Right lung (tissue), 10 donors: ENCODE measurements at places on chromosomes 12 and 14.

DNA sequence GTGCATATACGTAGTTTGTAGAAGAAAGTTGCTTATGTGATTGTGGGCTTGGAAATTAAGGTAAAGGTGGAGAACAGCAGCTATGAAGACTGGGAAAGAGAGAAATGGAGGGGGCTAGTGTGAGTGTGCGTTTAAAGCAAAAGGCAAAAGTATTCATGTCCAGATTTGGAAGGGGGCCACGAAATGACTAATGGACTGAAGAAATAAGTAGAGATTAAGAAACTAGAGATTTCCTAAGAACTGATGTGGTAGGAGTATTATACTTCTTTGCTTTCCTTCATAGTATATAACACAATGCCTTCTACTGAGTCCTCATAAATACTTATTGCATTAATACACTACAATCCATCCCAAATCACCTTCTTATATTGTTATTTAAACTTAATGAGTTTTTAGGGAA is 298.6 kb upstream of the NOVA1 start:
- DNase-seq = no peak

DNA sequence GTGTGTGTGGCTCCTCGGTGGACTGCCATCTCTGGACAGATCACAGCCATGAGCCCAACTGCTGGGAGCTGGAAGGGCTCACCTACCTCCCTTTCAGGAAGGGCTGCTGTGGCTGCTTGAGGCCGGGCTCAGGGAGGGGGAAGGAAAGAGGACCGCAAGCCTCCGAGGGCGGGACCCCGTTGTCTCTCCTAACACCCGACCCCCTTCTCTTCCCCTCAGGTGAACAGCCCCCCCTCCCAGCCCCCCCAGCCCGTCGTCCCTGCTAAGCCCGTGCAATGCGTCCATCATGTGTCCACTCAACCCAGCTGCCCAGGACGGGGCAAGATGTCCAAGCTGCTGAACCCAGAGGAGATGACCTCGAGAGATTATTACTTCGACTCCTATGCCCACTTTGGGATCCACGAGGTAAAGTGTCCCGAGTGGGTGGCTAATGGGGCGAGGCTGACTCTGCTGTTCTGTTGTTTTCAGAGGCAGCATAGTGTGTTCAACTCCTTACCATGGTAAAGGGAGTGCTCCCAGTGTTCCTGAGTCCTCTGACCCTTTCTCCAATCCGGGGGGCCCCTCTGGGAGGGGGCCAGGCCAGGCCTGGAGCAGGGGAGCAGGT is 49.5 kb downstream of the PRMT8 start:
- no peak for DNase-seq

DNA sequence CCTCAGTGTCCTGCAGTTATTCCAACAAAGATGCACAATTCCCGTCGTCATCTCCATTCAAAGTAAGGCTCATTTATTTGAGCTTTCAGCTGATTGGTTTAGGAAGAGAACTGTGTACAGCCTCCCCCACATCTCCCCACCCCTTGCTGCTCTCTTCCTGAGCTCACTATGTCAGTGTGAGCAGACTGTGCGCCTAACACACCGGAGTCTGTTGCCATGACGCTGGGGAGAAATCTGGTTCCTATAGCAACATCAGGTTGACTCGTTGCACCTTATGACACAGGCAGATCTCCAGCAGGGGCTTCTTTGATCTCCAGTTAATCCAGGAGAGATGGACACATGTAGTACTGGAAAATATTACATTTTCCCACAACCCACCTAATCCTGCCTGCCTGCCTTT is 319.4 kb downstream of the CACNA1C start:
- DNase-seq = no peak

DNA sequence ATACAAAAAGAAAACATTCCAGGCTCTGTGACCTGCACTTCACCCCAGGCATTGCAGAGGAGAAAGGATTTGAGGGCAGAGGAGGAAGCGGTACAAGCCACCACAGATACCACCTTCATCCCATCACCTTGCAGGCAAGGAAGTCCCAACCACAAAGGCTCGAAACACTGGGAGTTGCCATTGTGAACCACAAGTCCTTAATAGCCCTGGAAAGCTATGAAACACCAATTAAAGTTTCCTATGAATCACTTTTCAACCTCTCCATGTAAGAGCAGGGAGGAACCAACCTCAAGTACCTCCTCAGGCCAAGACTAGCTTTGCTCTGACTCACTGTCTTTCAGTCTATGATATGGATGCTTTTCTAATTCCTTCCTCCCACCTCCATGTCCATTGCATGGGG is 27.0 kb downstream of the MAP3K9 start:
- DNase-seq = no peak

- DNase-seq = no peak
Observed at GRCh38 chr14:92549105-92549858, 35.7 kb downstream of the RIN3 start.

DNA sequence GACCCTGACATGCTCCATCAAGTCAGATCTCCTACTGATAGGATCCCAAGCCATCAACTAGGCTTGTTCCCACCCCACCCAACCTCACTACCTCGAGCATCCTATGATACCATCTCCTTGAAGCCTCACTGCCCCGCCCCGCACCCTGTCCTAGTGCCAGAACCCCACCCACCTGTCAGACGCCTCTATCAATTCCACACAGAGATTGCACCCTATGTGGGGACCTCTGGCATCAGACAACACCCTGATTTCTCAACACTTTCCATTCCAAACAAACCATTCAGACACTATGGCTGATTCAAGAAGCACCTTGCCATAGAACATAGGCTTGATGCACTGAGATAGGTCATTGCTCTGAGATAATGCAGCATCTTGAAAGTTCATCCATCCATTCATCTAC is 3.1 kb upstream of the GLTP start:
- no peak for DNase-seq

GRCh38 chr14:102764220-102764671 is 13.0 kb upstream of the TRAF3 start:
- DNase-seq = no peak

DNA sequence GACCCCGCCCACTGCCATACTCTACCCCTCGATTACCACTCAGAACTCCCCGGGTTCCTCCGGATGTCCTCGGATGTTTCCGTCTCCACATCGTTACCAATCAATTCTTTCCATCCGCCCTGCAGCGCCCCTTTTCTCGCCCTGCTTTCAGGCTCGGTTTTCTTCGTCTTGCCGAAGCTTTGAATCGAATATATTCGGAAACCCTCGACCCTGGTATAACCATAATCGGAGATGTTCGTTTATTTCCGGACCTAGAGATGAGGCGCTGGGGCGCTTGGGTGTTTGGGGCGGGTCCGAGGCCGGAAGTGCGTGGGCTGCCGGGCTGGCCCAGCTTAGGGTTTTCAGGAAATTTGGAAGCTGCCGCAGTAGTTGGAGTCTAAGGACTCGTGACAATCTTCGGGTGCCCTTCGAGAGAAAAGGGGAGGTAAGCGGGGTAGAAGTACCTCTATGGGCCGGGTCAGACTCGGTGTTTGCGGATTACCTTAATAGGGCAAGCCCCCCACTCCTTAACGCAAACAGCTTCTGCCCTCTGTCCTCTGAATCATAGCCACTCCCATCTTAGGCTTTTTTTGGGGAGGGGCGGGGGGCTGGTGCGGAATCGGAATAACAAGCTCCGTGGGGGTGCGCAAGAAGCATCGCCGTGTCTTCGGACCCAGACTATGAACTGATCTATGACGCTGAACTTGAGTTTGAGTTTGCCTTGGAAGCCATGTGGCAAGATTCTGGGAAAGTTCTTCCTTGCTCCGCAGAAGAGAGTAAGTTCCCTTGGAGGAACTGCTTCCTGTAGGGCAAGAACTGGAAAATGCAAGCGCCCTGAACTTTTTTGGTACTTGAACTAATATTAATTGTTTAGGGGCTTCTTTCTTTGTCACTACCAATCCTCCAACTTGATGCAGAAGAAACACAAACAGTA is at the start of gene C14orf119:
Gene C14orf119, plus strand, starts transcription at position 310 of the 913 bp plus-strand sequence. CDS start 2,154 bp downstream, outside the sequence.
- peak; percentile 100 for DNase-seq

- DNase-seq = no peak
Observed at GRCh38 chr14:50333014-50333509, 20.9 kb downstream of the DMAC2L start.

DNA sequence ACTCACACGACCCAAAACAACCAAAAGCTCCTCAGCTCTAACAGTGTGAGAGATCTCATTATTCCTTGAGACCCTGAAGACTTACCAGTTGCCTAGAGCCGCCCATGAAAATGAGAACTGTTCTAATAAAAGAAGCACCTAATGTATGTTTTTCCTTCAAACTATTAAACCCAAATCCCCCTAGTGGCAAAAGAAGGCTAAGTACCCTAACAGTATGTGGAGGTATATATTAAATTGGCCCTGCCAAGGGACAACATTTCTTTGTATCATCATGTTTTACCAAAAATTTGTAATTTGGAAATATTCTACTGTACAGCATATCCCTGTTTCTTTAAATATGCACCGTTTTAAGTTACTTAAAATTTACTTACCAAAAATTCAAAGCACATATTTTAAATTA is 38.0 kb upstream of the PPFIA2 start:
- DNase-seq = no peak

GRCh38 chr14:40623643-40624042 is 983.0 kb upstream of the LRFN5 start:
- no peak for DNase-seq

GRCh38 chr14:29681316-29681715 is 246.3 kb downstream of the PRKD1 start:
- no peak for DNase-seq

GRCh38 chr12:122724641-122725243 is 5.9 kb downstream of the HCAR1 start:
- no peak for DNase-seq

DNA sequence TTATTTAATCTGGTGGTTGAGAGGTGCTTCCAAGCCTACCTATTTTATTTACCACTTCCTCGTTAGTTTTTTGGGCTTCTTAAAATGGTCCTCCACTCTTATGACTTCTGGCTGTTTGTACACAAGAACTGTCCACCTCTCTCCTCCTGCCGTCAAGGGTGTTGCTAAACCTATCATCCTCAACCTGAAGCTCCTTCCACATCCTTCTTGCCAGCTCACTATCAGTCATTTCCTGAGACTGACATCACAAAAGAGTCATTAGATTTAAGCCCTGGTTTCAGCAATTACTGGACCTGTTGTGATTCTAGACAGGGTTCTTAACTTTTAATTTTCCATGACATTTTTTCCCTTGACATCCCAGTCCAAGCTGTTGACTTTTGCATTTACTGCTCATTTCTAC is 91.9 kb downstream of the BICD1 start:
- DNase-seq = no peak

GRCh38 chr14:76115010-76115422 is 36.7 kb upstream of the GPATCH2L start:
- DNase-seq = no peak

DNA sequence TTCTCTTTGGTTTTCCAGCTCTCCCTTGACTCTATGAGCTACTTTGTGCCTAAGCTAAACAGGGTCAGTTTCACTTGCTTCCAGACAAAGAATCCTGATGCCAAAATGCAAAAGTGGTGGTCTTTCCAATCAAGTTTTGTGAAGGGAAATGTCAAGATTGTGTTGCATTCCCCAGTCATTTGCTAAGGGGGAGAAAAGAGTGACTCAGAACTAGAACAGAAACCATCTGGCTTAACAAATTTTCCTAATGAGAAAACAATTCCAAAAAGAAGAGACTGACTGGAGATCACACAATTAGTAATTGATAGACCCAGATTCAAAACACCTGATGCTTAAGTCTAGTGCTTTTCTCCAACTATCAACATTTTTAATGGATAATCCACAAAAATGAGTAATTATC is 235.1 kb upstream of the DIO2 start:
- no peak for DNase-seq

DNA sequence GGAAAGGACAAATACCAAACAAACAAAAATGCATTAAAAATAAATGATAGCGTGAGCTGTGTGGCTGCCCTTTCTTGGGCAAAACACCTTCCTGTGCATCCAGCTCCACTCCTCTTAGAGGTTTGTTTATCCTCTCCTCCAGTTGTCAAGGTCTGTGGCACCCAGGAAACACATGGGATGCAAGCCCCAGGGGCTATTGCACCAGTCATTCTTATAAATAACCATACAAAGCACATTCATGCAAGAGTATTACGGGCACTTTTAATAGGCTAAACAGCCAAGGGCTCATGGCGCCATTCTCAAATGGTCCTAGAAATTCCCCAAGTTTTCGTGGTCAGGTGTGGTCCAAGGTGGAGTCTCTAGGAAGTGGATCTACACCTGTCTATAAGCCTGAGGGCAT is 257.0 kb downstream of the DPF3 start:
- DNase-seq = no peak

DNA sequence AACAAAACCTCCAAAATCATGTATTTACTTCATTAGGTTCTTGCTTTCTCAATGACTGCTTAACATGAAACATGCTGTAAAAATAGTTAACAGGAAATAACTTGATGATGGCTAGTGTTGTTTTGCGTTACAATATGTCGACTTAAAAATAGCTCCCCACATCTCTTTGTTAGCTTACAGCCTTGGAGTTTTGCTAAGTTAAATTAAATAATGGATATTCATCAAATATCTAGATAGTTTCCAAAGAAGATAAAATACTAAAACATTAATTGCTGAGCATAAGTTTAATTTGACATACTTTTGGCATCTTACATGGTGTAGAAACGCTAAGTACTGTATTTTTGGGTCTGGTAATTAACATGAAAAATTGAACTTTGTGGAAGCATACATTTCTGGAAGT is 500.6 kb upstream of the NOVA1 start:
- no peak for DNase-seq

- DNase-seq = peak; percentile 19
Observed at GRCh38 chr12:123270214-123271000, 1.2 kb downstream of the CDK2AP1 start.

DNA sequence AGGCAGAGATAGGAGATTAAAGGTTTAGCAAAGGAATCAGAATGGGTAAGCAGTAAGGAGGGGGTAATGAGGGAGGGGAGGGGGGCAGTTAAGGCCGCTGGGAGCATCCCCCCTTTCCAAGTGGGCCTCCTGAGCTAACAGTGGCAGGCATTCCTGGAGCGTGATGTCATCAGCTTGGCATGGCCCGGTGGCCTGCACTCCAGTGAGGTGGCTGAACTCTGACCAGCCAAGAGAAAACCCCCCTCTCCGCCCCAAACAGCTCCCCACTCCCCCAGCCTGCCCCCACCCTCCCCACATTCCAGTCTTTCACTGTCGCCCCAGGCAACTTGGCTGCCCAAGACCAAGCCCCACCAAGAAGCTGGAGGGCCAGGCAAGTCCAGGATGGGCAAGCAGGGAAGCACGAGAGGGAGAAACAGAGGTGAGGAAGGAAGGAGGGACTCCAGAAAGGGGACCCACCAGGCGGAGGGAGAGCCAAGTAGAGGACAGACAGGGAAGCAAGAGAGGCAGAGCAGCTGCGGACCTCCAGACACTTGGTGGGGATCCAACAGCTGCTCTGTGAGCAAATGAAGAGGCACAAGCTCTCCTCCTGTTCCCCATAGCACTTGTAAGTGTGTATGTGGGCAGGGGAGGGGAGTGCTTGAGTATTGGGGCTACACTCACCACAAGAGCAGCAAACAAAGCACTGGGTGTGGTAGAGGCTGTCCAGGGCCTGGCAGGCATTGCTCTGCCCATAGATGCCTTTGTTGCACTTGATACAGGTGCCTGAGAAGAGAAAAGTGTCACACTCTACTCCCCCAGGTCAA is 4.5 kb downstream of the AJUBA start:
- DNase-seq = peak; percentile 42
